Left ventricle myocardium inferior (tissue), 1 donor: ENCODE measurements at places on chromosomes 16 and 17. TPM values are rescaled to one million over a fixed set of nuclear protein-coding genes. Genes with fewer than 3 reads are reported as not detected.

DNA sequence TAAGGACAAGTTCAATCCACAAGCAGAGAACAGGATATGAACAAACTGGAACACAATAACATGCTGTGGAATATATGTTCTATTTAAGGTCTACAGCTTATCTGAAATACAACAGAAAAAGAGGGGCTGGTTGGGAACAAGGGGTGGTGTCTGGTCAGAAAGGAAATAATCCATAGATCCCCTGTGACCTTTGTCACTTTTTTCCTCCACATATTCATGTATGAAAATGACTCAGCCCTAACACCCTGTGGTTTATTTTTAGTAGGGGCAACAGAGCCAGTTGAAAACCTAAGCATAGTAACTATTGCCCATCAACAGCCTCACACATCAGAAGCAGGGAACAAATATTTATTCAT, 12.3 kb upstream of the SPAG9 start:
- no peak for DNase-seq
- no peak overlapping the region for H3K4me3 ChIP-seq
- peak overlapping the region; percentile 84 for H3K27ac ChIP-seq
- H3K27me3 ChIP-seq = no peaks in the 10 kb centered on the region
- H3K4me1 ChIP-seq = peaks cover 20% of the 10 kb centered on the region
- no peaks in the 10 kb centered on the region for H3K36me3 ChIP-seq

GRCh38 chr16:86351041-86351784, 159.1 kb upstream of the FOXF1 start:
- no peak overlapping the region for H3K27ac ChIP-seq
- no peaks in the 10 kb centered on the region for H3K4me1 ChIP-seq
- H3K4me3 ChIP-seq = no peak overlapping the region
- H3K27me3 ChIP-seq = peaks cover 98% of the 10 kb centered on the region
- H3K36me3 ChIP-seq = no peaks in the 10 kb centered on the region

DNA sequence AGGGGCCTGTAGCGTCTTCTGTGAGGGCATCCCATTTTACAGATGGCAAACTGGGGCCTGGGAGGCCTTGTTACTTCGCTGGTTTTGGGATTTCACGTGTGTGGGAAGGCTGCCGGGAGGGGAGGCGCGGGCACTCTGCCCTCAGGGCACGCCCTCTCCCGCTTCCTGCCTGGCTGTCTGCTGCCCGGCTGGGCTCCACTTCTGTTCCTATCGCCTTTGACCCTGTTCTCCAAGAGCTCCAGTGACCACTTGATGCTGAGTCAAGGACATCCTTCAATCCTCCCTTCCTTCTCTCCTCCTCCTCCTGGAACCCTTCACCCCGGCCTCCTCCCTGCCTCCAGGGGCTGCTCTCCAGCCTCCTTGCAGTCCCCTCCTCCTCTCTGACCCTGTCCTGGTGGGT, 16.0 kb downstream of the SPNS3 start:
- H3K4me3 ChIP-seq = no peak overlapping the region
- no peaks in the 10 kb centered on the region for H3K27me3 ChIP-seq
- peaks cover 24% of the 10 kb centered on the region for H3K4me1 ChIP-seq
- DNase-seq = no peak
- H3K27ac ChIP-seq = no peak overlapping the region

The SMYD4 gene
- 13.7 TPM for total RNA-seq

DNA sequence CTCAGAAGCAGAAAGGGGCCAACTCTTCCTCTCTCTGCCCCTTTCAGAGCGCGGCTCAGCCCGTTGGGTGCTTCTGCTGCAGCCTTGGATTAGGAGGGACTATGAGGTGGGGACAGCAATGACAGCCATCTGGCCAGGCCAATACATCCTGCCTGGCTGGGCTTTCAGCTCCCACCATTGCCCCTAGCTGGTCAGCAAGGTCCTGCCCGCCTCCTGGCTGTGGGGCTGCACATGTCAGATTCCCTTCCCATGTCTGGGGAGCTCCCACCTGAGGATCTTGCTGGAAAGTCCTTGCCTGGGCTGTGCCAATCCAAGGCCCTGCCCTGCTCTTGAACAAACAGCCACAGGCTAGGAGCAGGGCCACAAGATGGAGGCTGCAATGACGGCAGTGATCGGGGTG, 8.3 kb downstream of the TRIM65 start:
- H3K27me3 ChIP-seq = no peaks in the 10 kb centered on the region
- no peak for DNase-seq
- H3K27ac ChIP-seq = no peak overlapping the region
- peaks cover 7% of the 10 kb centered on the region for H3K4me1 ChIP-seq
- no peak overlapping the region for H3K4me3 ChIP-seq
- H3K36me3 ChIP-seq = peaks cover 34% of the 10 kb centered on the region

DNA sequence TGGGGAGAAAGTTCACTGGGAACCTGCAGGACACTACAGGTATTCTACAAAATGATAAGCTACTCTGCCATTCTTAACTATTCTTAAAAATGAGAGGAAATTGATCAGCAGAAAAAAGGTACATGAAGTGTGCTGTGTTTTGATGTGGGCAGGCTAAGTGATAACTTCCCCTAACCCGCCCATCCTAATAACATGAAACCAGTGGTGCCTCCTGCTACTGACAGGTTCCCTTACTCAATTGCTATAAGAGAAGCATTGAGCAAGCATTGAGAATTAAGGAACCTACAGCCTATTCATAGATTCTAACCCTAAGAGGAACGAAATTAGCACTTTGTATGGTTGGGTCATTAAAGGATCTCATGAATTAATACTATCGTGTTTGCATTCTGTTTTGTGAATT, 18.9 kb downstream of the XYLT1 start:
- H3K27ac ChIP-seq = no peak overlapping the region
- no peak overlapping the region for H3K4me3 ChIP-seq
- peaks cover 6% of the 10 kb centered on the region for H3K27me3 ChIP-seq
- no peaks in the 10 kb centered on the region for H3K36me3 ChIP-seq
- H3K4me1 ChIP-seq = peaks cover 7% of the 10 kb centered on the region

GRCh38 chr17:49680314-49680713, 2.4 kb upstream of the SPOP start:
- no peak overlapping the region for H3K4me3 ChIP-seq
- no peaks in the 10 kb centered on the region for H3K27me3 ChIP-seq
- H3K27ac ChIP-seq = no peak overlapping the region
- DNase-seq = no peak
- H3K4me1 ChIP-seq = peaks cover 25% of the 10 kb centered on the region

The UTS2R gene
- total RNA-seq = 1.4 TPM

The MLLT6 gene
- 74.1 TPM for total RNA-seq

GRCh38 chr17:57478478-57479250, 222.3 kb downstream of the MSI2 start:
- no peaks in the 10 kb centered on the region for H3K27me3 ChIP-seq
- peak overlapping the region; percentile 79 for H3K27ac ChIP-seq
- peaks cover 71% of the 10 kb centered on the region for H3K4me1 ChIP-seq
- no peak for DNase-seq
- no peaks in the 10 kb centered on the region for H3K36me3 ChIP-seq
- no peak overlapping the region for H3K4me3 ChIP-seq

DNA sequence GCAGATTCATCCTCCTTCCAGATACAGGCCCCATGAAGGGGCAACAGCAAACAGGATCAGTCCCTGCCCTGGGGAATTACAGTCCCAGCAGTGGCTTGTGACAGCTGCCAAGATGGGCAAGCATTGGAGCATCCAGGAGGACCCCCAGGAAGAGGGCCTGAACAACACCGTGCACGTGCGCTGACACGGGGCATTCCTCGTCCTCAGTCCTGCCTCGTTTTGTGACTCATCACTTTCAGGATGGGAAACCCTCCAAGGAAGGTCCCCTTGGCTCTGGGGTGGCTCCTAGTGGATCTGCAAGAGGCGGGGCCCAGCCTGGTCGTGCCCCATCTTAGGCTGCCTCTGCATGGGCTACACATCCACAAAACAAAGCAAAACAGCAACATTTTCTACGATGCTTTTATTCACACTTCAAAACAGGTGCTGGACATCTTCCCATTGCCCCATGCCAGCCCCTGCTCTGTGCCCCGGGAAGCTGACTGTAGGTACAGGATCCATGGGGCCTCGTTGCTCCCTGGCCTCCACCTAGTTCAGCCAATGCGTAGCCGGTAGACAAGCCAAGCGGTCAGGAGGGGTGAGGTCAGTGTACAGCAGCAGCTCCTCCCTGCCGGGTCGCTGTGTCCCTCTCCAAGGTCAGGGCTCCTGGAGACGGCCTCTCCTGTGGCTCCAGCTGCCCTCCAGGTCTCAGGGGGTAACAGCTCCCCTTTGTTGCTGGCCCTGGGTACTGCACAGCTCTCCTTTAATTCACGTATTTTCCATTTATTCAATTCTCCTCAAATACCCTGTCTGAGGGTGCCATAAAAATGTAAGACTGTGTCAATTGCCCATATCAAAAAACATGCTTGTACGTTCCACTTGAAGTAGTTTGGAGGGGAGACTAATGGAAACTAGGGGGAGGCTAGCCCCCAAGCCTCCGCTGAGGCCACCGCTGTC, 32.2 kb downstream of the ACTG1 start:
- no peaks in the 10 kb centered on the region for H3K27me3 ChIP-seq
- no peak for DNase-seq
- peaks cover 49% of the 10 kb centered on the region for H3K4me1 ChIP-seq

DNA sequence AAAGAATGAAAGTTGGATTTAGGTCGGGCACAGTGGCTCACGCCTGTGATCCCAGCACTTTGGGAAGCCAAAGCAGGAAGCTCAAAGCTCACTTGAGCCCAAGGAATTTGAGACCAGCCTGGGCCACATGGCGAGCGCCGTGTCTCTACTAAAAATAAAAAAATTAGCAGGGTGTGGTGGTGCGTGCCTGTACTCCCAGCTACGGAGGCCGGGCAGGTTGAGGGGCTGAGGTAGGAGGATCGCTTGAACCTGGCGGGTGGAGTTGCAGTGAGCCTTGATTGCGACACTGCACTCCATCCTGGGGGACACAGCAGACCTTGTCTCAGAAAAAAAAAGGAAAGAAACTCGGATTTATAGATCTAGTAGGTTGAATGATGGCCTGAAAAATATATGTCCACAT, 37.4 kb upstream of the RPH3AL start:
- peaks cover 26% of the 10 kb centered on the region for H3K4me1 ChIP-seq
- no peak overlapping the region for H3K27ac ChIP-seq
- H3K4me3 ChIP-seq = no peak overlapping the region
- DNase-seq = no peak
- peaks cover 25% of the 10 kb centered on the region for H3K27me3 ChIP-seq

The ZNF689 gene
- total RNA-seq = 5.0 TPM

The KRTAP4-6 gene
- not detected for total RNA-seq

DNA sequence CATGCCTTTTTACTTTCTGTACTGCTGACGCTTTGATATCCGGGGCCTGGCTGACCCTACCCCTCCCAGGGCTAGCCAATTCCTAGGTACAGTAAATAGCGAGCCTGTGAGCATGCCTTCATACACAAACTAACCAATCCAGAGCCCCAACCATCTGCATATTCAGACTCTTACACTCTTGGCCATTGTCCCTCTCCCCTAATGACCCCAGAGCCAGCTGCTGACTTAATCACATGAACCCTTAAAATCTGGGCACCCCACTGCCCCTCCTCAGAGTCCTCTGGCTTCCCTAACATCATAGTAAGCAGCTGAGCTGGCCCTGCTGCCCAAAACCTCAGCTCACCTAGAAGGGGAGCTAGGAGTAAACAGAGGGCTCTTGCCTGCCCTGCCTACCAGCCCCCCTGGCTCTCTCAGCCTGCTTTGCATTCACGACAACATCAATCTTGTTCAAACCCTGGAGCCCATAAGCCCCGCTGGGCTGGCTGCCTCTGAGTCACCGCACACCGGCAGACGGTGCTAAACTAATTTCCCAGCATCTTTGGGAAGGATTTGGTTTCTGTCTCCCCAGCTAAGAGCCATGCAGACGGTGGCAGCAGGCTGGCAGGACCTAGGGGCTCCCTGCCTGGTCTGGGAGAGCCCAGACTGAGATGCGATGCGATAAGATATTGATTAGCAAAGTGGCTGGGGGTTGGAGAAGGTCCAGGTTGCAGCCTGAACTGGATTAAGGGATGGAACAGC, 63.2 kb downstream of the CLEC19A start:
- no peak overlapping the region for H3K27ac ChIP-seq
- DNase-seq = no peak
- H3K4me1 ChIP-seq = no peaks in the 10 kb centered on the region
- peaks cover 62% of the 10 kb centered on the region for H3K27me3 ChIP-seq

DNA sequence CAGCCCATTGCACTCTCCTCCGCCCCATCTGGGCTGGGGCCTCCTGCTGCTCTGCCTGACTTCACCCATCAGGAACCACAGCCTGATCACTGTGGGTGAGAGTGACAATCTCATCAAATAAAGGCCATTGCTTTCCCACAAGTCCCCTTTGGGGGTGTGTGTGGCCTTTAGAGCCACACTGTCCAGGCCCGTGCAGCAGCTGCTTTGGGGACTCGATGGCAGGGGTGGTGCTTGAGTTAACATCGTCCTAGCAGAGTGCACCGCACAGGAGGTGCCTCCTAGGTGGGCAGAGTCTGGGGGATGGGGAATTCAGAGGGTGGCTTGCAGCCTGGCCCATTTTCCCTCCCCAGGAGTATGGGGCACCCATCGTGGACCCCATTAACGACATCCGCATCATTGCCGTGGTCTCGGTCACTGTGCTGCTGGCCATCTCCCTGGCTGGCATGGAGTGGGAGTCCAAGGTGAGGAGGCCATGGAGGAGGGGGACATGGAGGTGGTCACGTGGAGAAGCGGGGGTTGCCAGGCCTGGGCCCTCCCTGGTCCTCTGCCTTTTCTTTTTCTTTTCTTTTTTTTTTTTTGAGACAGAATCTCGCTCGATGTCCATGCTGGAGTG, 5.4 kb downstream of the SLC12A3 start:
- no peaks in the 10 kb centered on the region for H3K27me3 ChIP-seq
- no peak overlapping the region for H3K4me3 ChIP-seq
- H3K27ac ChIP-seq = no peak overlapping the region
- peaks cover 9% of the 10 kb centered on the region for H3K4me1 ChIP-seq
- no peaks in the 10 kb centered on the region for H3K36me3 ChIP-seq

- H3K4me3 ChIP-seq = no peak overlapping the region
- no peak overlapping the region for H3K27ac ChIP-seq
- no peaks in the 10 kb centered on the region for H3K4me1 ChIP-seq
- H3K36me3 ChIP-seq = no peaks in the 10 kb centered on the region
- peaks cover 22% of the 10 kb centered on the region for H3K27me3 ChIP-seq
These were observed 124.0 kb downstream of the RGS9 start for GRCh38 chr17:65261152-65261551.

The LDAF1 gene
- 133 TPM for total RNA-seq

The BAIAP3 gene
- 3.9 TPM for total RNA-seq

The ITGB4 gene
- total RNA-seq = 10.6 TPM

GRCh38 chr16:89841275-89841674, 13.0 kb downstream of the SPIRE2 start:
- no peak overlapping the region for H3K4me3 ChIP-seq
- H3K4me1 ChIP-seq = no peaks in the 10 kb centered on the region
- no peaks in the 10 kb centered on the region for H3K36me3 ChIP-seq
- H3K27ac ChIP-seq = no peak overlapping the region
- peaks cover 24% of the 10 kb centered on the region for H3K27me3 ChIP-seq

DNA sequence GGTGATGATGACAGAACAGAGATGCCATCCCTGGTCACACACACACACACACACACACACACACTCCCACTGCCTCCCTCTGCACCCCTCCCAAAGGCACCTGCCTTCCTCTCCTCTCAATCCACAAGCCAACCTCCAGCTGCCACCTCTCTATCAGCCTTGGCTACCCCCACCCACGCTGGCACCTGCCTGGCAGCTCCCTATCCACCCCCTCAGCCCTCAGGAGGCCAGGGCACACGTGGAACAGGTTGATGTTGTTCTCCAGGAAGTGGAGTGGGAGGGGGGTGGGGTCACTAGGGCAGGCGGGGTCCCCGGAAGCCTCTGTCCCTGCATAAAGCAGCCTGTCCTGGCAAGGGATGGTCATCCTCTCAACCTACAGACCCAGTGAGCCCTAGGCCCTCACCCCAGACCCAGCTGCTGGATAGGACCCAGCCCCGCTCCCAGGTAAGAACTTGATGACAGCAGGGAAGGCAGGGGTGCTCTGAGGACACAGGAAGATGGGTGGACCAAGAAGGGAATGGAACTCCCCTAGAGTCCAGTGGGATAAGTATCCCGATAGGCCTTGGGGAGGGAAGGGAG, at the start of gene GSDMA:
Gene GSDMA, plus strand, starts transcription at position 363 of the 579 bp plus-strand sequence. CDS start 2,684 bp downstream, outside the sequence.
- no peak for DNase-seq
- H3K4me3 ChIP-seq = no peak within 1 kb of the TSS
- no peaks in the 10 kb centered on the region for H3K36me3 ChIP-seq

The RHBDF2 gene
- 13.8 TPM for total RNA-seq
